ENCODE measurements at places on chromosomes 16 and 17. TPM values are rescaled to one million over a fixed set of nuclear protein-coding genes. Genes with fewer than 3 reads are reported as not detected.

The KIFC3 gene
- total RNA-seq: 69.2 TPM

The FBXL16 gene
- total RNA-seq: 0.28 TPM

The ZPBP2 gene
- total RNA-seq: not detected

The RASD1 gene
- 1.8 TPM for total RNA-seq

The BFAR gene
- total RNA-seq: 80.2 TPM

The TBC1D3L gene
- 2.1 TPM for total RNA-seq

The SLC25A11 gene
- total RNA-seq: 63.0 TPM

The GAST gene
- total RNA-seq: not detected

The MT1B gene
- total RNA-seq: not detected

The ZNF205 gene
- total RNA-seq: 14.9 TPM

The PPP1R1B gene
- not detected for total RNA-seq

The NGFR gene
- total RNA-seq: 0.28 TPM

The CYB5B gene
- total RNA-seq: 61.8 TPM

The COPZ2 gene
- 33.1 TPM for total RNA-seq

Data from smooth muscle cell of the umbilical artery (primary cell).